Left cardiac atrium (tissue), 4 donors: ENCODE measurements at places on chromosomes 1 and 21.
A peak's percentile ranks its signal among the peaks of the same experiment; 100 is the strongest.

GRCh38 chr1:47424336-47424982, 8.4 kb downstream of the FOXE3 start:
- no peak for DNase-seq

DNA sequence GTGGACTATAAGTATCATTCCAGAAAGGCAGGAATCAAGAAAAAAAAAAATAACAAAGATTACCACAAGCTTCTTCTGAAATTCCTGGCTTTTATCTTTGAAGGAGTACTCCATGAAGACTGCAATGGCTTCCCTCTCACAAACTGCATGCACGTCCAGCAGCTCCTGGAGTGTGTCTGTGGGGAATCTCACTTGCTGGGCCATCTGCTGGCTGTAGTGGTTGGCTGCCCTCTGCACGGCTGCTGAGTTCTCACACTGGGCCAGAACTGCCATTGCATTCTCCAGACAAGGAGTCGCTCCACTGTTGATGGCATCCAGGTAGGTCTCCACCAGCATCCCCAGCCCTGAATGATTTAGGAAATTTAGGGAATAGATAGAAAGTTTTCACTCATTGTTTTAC, 23.3 kb upstream of the GBP2 start:
- DNase-seq = peak; percentile 19

GRCh38 chr1:54347955-54348699, 58.1 kb downstream of the SSBP3 start:
- no peak for DNase-seq

DNA sequence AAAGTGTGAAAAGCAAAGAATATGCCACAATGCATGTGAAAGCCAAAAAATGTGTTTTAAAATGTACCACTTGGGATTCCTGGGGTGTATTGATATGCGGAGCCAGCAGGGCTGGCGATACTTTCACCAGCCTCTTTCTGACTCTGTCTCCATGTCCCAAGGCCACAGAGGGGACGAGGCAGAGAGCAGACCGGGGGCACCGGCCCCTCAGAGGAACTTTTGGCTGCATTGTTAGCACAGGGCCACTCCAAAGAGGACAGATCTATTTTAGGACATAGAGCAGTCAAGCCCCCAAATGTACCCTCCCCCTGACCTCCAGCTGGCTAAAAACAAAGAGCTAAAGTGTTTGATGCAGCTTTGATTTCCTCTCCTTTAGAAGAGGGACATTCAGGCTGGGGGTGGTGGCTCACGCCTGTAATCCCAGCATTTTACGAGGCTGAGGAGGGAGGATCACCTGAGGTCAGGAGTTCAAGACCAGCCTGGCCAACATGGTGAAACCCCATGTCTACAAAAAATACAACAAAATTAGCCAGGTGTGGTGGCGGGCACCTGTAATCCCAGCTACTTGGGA, 25.6 kb upstream of the ZNF436 start:
- no peak for DNase-seq

DNA sequence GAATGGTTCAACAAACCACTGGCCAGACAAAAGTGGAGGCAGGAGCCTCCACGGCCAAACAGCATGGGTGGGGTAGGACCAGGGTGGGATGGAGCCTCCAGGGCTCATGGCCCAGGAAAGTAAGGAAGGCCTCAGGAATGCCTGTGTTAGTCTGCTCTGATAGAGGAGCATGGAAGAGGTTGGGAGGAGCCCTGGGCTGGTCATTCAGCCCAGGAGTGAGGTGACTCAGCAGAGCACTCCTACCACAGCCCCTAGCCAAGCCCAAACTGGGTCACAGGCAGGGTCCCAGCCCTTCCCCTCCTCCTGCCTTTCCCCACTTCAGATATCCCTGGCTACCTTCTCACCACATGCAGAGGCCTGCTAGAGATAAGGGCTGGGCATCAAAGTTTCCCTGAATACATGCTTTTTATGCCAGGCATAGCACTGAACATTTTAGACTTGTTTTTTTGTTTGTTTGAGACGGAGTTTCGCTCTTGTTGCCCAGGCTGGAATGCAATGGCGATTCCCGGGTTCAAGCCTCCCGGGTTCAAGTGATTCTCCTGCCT, 3.1 kb upstream of the SHISA4 start:
- no peak for DNase-seq

DNA sequence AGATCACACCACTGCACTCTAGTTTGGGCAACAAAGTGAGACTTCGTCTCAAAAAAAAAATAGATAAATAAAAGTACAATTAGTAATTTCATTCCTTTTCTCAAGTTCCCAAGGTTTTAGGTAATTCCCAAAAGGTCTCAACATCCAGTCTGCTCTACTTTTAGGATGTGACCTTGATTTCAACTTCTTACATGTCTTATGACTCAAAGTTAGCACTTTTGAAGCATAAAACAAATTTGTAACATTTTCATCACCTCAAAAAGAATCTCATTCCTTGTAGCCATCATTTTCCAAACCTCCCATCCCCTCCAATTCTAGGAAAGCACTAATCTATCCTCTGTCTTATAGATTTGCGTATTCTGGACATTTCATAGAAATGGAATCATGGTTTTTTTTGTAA, 32.2 kb downstream of the SNX27 start:
- DNase-seq = no peak

GRCh38 chr1:172402878-172403569, 17.5 kb upstream of the C1orf105 start:
- no peak for DNase-seq

GRCh38 chr21:46295996-46296752, 10.0 kb downstream of the YBEY start:
- peak; percentile 93 for DNase-seq

GRCh38 chr1:232675260-232675659, 45.3 kb upstream of the SIPA1L2 start:
- DNase-seq = no peak

GRCh38 chr1:27339213-27339612, 2.6 kb upstream of the SYTL1 start:
- no peak for DNase-seq
